ENCODE measurements at places on chromosomes 2 and 18.

- DNase-seq, result no peak
Observed at GRCh38 chr2:10584843-10585475, 104.8 kb downstream of the NOL10 start.

DNA sequence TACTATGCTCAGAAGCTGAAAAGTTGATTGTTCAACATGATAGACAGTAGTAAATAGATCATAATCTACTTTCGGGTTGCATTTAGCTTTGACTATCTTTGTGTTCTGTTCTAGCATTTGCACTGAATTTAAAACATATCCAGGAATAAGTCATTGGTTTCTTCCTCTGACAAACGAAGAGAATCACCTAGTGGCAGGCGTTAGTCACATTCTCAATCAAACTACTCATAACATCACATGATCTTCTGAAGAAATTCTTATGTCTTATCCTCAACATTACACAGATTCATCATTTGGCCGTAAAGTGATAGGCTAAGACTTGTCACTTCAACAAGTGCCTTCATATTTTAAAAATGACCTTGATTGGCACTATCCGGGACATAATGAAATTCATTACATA lies 63.6 kb upstream of the TTC21B start:
- DNase-seq, result no peak

GRCh38 chr2:134912361-134912760 lies 6.3 kb upstream of the CCNT2 start:
- DNase-seq, result no peak

GRCh38 chr2:219530048-219530963 lies 13.3 kb downstream of the CHPF start:
- peak; percentile 86 for DNase-seq

- no peak for DNase-seq
Observed at GRCh38 chr18:29157057-29157780, 980.3 kb upstream of the CDH2 start.

GRCh38 chr18:75656035-75656434 lies 228.5 kb upstream of the SMIM21 start:
- no peak for DNase-seq

DNA sequence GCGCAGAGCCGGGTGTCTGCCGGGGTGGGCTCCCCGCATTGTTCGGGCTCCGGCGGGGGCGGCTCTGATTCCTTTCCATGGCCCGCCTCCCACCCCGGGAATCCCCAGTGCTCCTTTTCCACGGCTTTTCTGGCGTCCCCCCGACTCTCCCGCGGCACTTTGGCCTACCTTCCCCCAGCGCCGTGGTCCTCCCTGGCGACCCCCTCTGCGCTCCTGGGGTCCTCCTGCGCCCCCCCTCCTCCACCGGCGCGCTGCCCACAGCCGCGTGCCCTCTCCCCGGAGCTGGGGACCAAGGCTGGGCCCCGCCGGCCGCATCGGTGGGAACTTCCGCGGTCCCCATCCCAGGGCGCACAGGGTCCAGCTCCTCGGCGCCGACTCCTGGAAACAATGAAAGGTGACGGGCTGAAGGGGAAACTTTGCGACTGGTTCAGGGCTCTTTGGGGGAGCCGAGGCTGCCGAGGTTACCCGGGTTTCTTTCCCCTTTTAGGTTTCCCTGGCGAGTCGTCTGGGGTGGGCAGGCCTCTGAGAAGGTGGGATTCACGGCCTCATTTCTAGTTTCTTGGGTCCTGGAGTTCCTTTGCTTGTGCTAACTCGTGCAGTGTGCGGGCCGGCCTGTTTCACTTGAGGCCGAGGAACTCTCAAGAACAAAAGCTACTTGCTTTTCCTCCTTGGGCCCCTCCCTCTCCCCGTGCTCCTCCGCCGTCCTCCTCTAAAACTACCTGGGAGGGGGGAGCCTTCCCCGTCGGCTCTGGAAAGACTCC lies 2.2 kb downstream of the TGIF1 start:
- DNase-seq, result no peak

Data from NCI-H345 (cell line).